IMR-90 (cell line): ENCODE measurements at places on chromosomes 2 and 18.

DNA sequence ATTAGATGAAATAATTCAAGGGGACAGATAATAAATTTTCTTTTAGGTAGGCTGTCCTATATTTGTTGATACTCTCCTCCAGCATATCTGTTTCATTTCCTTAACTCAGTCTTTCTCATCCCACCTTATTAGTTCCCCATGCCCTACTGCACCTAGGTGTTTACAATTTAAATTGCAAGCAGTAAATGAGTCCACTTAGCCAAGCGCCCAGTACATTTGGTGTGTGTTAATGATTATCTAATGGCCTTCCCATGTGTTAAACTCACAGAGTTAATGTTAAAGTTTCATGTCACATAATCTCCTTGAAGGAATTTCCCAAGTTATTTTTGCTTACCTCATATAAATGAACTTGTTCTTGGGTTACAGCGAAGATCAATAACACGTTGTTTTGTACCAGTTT, 31.2 kb downstream of the ITGB6 start:
- no peak for DNase-seq

DNA sequence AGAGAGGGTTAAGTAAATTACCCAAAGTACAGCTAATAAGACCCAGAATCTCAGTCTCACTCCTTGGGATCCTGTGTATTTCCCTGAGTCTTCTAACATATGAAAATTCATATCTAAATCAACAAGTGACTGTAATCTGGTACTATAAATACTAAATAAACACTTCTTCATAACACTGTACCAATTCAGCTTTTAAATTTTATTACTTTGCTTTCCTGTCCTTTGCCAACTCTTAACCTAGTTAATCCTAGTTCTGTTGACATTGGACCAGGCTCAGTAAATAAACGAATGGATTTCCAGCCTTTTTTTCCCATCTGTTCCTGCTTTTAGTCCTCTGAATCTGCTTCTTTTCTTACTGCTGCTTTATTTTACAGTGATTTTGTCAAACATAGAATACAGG, 13.8 kb downstream of the MRPL35 start:
- no peak for DNase-seq

GRCh38 chr2:210224591-210224940, 681 bp downstream of the ACADL start:
- DNase-seq, result no peak

GRCh38 chr2:180416627-180417026, 409.5 kb upstream of the CWC22 start:
- no peak for DNase-seq

- DNase-seq, result no peak
Measured at GRCh38 chr2:95275151-95275515, 884 bp downstream of the PROM2 start.

DNA sequence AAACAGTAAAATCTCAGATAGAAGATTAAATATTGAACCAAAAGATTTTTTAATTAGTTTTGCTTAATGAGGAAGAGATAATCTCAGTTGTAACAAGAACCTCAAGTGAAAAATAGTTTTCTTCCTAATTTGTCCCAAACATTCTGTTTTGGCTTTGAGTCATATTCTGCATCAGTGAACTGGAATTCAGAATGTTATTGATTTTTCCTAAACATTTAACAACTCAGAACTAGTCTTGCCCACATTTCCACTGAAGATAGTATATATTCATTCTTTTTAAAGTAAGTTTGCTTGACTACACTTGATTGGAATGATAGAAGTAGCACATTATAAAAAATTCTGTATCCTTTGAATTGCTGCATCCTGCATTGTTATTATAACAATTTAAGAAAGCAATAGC, 85.7 kb upstream of the UGP2 start:
- DNase-seq, result peak; percentile 77

DNA sequence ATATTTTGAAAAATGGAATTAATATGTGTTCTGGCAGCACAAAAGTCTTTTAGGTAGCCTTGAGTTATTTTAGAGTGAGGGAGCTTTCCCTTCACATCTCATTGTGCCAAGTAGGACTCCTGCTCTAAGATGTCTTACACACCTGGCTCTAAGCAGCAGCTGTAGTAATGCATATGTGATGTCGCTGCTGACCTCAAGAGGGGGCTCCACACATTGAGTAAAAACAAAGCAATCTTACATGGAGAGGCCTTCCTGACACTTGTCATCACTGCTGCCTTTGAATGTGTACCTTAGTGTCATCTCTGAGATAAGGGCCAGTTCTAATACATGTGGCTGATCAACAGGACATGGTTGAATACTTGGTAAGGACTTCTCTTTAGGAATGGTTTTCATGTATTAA, 75.8 kb downstream of the ACTR3 start:
- DNase-seq, result peak; percentile 44

DNA sequence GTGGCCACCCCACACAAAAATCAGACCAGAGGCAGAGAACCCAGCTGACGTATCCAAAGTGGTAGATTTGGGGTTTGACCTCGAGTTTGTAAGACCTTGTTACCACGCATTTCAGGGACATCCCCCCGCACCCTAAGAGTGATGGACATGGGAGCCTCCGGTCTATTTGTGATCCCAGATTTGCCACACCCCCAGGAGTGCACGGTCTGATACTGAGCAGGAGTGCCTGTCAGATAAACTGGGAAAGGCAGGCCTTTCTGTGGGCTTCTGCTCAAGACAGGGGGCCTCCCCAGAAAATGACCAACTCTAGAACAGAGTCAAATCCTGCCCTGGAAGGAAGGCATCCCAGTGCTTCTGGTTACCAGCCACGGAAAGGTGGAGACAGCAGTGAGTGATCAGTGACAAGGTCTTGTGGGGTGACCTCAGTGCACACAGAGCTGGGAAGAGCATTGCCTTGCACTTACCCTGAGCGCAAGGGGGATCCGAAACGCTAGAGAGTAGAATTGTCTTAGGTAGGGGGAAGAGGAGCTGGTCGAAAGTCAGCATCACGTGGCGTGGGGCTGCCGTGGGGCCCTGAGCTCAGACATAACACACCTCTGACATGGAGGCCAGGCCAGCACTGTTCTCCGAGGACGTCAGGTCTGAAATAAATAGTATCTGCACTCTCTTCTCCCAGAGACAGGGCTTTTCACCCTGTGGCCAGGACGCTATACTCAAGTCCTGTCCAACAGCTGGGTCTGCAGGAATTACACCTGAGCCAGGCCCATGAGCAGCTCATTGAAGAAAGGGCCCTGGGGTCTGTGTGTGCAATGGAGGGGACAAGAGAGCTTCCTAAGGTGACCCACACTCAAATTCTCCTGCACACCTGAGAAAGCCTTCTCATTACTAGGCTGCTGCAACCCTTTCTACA, 242.4 kb upstream of the SALL3 start:
- no peak for DNase-seq

DNA sequence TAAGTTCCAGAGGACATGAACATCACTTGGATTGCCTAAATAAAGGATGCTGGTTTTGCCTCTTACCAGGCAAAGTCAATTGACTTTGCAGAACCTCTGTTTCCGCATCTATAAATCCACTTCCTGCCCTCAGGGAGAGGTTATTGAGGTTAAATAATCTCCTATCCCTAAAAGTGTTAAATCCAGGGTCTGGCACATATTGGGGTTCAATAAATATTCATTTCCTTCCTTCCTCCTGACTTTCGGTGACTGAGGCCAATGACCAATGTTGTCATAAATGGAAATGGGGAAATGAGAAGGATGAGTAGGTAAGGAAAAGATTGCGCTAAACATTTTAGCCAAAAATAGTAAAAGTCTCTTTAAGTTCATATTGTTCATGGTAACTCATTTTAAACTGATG, 16.0 kb downstream of the BCL2 start:
- DNase-seq, result no peak

DNA sequence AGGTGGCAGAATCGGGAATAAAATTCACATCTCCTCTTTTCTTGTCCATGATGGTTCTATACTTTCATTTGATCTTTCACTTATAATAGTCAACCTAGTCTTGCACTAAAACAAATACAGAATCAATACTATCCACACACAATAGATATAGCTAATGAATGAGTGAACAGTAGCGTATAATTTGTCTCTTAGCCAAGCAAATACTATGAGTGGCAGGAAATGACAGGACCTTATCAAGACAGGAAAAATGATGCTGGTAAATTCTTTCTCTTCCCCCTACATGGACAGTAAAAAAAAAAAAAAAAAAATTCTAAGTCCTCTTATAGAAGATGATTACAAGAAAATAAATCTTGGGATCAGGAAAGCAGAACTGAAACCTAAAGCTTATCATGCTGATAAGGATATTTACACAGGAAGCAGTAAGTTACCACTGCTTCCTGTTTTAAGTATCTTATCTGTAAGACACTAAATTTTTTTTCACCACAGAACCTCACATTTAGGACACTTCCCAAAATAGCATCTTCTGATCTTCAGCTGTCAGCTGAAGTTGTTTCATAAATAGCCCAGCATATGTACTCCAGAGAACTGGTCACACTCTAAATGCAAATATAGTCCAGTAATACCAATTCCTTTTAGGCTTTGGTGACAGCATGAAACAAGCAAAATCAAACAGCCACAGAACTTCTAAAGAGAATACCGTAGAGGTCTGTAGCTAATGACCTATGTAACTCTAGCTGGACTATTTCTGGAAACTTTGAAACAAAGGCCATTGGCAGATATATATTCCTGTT, 27.0 kb downstream of the IRS1 start:
- DNase-seq, result peak; percentile 69

GRCh38 chr2:73970850-73971471, 13.7 kb upstream of the TET3 start:
- no peak for DNase-seq

DNA sequence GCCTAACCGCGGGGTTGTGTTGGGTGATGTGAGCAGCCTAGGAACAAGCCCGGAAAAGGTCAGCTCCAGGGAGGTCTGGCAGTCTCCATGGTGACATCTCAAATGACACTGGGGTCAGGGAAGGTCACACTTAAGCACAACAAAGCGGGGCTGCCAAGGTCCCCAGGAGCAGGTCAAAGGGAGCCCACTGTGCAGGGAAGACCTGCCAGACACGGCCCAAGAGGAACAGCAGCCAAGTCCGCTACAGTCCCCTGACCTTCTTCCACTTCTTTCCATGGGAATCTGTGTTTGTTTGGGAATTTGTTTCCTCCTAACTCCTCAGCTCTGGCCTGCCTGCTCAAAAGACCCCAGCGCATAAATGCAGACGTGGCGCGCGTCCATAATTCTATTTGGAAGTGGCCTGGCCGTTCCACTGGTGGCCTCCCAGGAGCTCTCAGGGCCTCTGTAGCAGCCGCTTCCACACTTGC, 232.1 kb upstream of the COPS8 start:
- DNase-seq, result no peak

- DNase-seq, result no peak
Measured at GRCh38 chr2:31998731-31999383, 12.0 kb downstream of the MEMO1 start.

DNA sequence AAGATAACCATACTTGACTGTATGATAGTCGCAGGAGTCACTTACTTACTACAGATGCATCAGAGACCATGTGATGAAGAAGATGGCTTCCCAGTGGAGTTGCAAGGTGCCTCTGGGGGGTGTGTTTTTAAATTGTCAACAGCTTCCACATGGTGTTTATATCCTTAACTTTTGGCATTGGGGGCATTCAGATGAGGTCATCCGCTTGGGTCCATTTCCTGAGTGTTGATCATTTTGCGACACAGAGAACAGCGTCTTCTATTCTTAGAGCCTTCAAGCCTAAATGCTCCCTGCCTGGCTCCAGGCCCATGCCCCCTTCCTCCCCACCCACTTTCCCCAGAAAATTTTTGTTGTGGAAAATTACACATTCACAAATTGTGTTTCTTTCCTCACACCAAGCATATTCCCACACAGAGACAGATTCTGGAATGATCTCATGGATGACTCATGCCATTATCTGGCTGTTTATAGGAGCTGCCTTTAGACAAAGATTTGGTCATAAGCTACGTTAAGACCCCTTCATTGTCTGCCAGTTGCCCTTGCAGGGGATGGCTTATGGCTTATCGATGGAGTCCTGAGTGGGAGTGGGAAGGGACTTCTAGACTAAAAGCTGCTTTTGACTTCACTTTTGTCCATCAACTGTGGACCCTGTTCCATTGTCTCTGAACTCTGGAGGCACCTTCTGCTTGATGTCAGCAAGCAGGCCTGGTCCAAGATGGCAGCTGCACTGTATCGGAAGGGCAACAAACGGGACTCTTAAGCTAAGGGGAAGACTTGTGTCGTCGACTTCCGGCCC, 91.8 kb downstream of the CABLES1 start:
- peak; percentile 94 for DNase-seq

DNA sequence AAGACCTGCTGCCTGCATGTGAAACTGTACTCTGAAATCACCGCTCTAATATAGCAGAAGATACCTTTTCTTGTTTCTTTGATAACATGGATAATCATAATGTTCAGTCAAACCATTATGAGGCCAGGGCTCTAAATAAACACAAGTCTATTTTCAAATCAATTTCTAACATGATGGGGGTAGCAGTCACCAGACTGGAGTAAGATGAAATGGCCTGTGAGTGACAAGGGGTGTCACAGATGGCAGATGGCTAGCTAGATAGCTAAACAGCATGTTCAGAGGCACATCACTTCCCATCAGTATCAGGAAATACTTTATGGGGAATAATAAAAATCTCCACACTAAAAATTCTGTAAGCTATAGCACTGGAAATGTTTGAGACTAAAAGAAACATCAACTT, 14.0 kb downstream of the MBD2 start:
- DNase-seq, result no peak

GRCh38 chr18:7878265-7879211, 311.4 kb downstream of the PTPRM start:
- DNase-seq, result no peak

GRCh38 chr2:60469536-60470317, 83.7 kb downstream of the BCL11A start:
- no peak for DNase-seq

DNA sequence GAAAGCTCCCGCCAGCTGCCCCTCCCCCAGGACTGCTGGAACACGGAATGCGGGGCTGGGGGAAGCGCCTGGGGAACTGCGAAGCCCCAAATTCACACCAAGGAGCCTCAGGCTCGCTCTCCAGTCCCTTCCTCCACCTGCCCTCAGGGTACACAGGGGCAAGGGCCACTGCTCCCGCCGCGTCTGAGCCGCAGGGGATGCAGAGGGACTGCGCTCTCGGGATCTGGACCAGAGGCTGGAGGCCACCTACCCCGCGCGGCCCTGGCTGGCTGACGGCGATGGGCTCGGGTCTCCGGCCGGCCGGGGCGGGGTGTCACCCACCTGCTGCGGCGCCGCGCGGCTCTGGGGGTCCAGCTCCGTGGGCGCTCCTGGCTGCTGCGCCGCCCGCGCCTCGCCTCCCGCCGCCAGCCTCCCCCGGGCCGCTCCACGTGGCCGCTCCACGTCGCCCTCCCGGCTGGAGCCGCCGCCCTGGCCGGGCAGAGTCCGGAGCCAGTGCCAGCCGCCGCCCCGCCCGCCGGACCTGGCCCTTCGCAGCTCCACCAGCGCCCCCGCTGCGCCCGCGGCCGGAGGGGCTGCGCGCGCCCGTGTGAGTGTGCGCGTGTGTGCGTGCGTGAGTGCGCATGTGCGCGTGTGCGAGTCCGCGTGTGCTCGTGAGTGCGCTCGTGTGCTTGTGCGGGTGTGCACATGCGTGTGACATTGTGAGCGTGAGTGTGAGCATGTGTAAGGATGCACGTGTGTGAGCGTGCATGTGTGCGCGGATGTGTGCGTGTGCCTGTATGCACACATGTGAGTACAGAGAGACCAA, at the start of gene CGREF1:
CGREF1 (minus strand) TSS at position 604 of the 805 bp plus-strand sequence. CDS start 14,762 bp downstream, outside the sequence.
- DNase-seq, result no peak
